ENCODE measurements at places on chromosomes 4 and X.

- DNase-seq, result no peak
Measured at GRCh38 chr4:52837716-52838558, 24.2 kb upstream of the RASL11B start.

GRCh38 chr4:175386776-175387507, 425.1 kb downstream of the GPM6A start:
- DNase-seq, result no peak

DNA sequence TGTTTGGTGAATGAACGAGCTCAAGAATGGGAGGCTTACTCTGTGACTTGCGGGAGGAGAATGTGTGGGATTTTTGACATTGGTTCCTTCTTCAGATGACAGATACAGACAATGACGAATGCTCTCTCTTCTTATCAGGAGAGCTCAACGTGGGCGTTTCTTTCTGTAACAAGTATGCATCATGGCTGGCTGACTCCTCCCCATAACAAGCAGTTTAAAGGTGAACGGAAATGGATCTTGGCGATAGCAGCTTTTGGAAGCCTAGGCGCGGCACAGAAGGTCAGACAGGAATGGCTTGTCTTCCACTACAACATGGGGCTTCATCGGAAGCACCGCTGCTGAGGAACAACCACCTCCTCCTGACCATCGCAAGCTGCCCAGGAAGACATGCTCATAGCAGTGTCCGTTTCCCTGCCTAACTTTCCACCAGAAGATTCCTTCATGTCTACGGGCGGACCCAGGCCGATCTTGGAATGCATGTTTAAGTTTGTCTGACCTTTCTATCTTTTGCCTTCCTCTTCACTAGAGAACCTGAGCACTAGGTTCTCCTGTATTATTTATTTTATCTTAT, 18.3 kb upstream of the ACSL1 start:
- no peak for DNase-seq

- no peak for DNase-seq
Measured at GRCh38 chrX:52852110-52852860, 15.6 kb downstream of the XAGE3 start.

DNA sequence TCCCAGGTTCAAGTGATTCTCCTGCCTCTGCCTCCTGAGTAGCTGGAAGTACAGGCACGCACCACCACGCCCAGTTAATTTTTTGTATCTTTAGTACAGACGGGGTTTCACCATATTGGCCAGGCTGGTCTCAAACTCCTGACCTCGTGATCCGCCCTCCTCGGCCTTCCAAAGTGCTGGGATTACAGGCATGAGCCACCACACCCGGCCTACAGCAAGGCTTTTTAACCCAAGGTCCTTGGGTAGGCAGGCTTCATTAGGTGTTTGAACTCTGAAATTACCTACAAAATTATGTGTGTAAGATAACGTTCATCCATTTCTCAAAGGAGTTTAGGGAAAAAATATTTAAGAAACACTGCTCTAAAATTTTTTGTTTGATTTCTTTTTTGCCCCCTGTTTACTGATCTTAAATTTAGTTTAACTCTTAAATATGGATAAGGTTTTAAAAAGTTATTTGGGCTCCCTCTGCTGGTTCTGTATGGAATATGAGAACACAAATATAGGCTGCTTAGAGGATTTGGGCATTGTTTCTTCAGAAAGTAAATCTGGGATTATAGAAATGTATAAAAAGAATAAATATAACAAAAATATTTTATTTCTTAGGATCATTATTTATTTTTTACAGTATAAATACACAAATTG, 92.8 kb downstream of the CBR4 start:
- DNase-seq, result no peak

DNA sequence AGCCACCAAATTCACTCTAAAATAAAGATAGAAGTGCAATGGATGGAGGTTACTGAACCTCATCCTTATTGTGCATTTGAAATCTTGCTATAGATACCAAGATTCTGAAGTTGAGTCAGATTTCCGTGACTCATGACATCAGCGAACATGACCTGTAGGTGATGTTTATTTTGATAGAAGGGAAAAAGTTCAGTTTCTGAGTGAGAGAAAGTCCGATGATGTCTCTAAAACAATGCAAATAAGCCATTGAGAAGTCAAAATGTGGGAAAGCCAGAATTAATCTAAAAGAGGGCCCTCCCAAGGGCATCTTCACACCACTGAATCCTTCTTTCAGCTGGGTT, 20.0 kb downstream of the PHOX2B start:
- no peak for DNase-seq

DNA sequence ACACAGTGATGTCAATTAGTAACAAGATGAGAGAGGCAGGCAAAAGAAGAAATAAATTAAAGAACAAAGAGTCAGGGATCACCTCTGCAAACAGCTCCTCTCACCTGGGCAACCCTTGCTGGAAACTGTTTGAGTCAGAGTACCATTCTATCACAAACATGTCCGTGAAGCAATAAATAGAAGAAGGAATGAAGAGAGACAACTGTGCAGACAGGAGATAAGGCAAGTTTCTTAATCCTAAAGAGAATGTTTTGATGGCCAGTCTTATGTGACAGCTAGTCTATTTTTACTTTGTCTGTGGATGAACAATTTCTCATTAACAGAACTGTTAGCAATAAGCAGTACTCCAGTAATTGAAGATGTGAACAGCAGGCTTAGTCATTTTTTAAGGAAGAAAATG, 422.4 kb downstream of the DMD start:
- no peak for DNase-seq

DNA sequence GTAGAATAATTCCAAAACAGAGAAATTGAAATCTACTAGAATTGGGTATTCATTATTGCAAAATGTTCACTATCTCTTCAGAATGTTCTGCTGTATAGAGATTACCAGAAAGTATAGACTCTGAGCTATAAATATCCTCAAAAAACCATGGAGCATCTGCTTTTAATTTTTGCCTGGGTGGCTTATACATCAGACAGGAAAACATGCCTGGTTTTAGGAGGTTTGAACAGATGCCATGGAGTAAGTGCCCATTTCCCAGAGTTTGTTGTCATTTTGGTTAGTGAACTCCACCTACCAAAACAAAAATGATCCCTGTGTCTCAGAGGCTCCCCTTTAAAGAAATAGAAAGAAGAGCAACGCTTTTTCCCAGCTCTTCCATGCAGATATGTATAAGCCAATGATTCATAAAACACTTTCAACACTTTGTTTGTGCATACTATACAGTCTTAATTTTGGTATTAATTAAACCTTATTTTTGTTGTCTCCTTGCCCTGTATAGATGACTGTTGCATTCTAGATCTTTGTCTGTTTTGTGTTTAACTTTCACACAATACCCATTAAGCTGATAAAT, 68.7 kb downstream of the MEPE start:
- DNase-seq, result no peak

DNA sequence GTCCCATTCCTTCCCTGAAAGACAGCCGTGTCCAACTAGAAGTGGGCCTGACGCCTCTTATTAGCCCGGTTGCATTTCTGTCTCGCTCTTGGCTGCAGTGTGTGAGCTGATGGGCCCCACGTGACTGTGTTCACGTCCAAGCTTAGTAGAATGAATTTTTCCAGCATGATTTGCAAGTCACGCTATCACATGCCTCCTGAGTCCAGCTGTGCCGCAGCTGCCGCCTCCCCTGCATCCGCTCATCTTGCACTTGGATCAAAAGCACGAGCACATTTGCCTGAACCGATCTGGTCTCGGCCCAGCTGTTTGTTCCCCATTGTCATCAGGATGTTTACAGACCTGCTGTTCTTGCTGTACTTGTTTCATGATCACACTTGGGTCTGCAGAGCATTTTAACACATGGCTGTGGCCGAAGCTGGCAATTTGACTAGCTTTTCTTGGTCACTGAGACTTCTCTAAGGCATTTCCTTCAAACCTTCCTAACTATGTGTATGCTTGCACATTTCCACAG, 126.5 kb downstream of the KIT start:
- DNase-seq, result no peak

DNA sequence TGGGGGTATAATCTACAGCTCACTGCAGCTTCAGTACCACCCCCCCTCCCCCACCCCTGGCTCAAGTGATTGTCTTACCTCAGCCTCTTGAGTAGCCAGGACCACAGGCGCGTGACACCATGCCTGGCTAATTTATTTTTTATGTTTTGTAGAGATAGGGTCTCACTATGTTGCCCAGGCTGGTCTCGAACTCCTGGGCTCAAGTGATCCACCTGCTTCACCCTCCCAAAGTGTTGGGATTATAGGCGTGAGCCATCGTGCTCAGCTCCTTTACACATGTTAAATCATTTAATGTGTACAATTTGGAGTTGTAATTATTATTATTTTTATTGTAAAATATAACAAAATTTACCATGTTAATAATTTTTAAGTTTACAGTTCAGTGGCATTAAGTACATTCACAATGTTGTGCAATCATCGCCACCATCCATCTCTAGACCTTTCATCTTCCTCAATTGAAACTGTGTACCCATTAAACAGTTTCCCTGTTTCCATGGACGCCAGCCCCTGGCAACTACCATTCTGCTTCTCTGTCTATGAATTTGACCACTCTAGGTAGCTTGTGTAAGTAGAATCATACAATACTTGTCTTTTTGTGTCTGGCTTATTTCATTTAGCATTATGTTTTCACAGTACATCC, 6.1 kb downstream of the SLAIN2 start:
- no peak for DNase-seq

DNA sequence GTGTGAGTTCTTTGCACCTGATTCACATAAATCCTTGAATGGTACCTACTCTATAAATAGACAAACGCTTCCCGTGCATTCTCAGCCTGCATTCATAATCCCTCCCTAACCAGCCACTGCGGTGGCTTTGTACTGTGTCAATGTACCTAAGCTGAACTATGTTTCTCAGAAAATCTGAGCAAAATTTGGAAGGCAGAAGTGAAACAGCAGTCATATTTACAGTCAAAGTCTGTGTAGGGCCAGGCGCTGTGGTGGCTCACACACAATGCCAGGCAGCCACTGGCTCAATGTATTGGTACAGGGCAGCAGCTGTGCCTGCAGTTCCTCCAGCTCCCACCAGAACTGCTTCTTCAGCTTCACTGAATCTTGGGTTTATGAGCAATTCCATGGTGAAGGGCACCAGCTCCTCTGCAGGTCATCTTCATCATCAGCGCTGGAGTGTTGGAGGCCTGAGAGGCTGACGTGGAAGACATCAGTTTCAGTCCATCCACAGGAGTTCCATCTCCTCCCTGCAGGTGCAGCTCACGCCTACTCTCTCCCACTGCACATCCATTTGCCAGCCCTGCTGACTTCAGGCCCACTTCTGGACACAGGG, 32.3 kb upstream of the IRF2 start:
- DNase-seq, result no peak

GRCh38 chr4:6177587-6178197, 22.7 kb downstream of the JAKMIP1 start:
- no peak for DNase-seq

DNA sequence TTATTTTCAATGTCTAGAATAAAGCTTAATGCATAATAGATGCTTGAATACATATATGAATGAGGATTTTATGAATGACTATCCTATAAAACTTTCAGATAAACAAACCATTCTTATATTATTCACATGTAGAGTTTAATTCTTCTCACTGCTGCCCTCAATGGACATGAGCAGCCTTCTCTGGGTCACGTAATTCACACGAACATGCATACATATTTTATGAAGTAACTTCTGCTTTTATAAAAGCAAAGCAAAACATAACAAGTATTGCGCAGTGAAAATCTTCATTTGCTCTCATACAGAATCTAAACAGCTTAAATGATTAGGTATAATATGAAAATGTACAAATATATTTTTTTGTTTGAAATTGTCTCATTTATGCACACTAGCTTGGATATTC, 116.7 kb downstream of the TMA16 start:
- DNase-seq, result no peak

DNA sequence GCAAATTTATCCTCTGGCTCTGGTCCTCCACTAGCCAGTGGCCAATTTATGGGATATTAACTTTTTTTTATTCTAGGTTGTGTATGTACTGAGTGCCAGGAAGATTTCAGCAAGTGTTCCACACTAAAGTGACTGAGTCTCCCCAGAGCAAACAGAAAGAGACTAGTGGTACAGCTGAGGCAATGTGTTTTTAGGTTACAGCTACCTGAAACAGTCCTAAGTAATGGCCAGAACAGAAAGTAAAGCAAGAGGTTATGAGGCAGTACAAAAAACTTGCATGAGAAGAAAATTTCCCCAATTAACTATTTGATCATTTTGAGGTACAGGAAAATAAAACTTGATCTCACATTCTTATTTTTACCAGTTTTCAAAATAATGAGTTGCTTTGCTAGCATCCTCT, 31.2 kb downstream of the PRDM8 start:
- no peak for DNase-seq

DNA sequence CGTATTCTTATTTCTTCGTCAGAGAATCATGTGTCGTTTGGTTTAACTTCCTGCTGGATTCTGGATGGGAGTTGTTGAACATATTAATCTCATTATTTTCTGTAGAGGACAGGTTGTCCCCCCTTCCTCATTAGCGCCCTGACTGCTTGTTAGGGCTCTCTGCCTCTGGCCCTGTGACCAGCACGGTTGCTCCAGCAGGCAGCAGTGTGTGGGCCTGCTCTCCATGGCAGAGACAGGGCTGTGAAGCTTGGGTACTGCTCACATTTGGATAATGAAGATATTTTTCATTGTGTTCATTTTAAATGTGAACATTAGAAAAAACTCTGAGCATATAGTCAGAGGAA, 102.7 kb downstream of the KLHL8 start:
- DNase-seq, result no peak

DNA sequence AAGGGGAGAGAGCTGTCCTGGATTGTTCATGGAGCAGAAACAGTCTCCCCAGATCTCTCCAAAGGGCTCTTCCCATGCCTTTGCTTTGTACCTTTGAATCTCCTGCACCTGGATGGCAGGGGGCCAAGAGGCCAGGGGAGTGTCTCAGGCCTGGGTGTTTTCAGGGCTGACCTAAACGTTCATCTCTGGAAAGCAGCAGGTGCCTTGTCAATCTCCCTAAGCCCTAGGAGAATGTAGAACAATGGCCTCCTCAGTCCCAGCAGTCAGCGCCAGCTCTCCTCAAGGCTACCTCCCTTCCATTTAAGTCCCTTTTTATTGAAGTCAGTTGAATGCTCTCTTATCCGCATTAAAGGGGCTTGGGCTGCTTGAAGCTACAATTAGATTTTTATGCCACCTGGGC, 31.2 kb upstream of the NSUN7 start:
- DNase-seq, result no peak

- no peak for DNase-seq
Measured at GRCh38 chrX:120029354-120029753, 48.1 kb downstream of the RHOXF2B start.

- no peak for DNase-seq
Measured at GRCh38 chr4:8507196-8507570, 66.6 kb downstream of the TRMT44 start.

Measured in NCI-H1092 (cell line).